ENCODE measurements at places on chromosomes 11 and 22.

DNA sequence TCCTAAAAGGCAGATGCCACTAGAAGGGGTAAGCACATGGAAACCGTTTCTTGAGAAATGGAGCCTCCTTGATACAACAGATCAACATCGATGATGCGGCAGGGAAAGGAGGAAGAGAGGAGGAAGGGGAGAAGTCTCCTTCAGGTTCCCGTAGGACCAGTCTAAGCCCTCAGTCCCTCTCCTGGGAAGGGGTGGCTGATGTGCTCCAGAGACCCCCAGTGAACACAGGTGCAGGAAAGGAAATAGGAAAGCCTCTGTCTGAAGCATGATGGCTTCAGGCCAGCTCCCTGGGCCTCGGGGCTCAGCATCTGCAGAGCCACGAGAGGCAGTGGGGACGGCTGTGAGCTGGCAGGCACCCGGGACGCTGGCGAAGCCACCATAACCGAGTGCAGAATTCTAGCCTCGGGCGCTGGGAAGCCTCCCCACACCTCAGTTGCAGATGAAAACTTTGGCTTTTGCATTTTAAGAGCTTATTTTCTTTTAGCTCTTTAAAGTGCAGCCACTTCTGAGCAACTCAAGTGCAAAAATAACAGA lies 1.8 kb downstream of the SPATA19 start:
- DNase-seq: no peak

DNA sequence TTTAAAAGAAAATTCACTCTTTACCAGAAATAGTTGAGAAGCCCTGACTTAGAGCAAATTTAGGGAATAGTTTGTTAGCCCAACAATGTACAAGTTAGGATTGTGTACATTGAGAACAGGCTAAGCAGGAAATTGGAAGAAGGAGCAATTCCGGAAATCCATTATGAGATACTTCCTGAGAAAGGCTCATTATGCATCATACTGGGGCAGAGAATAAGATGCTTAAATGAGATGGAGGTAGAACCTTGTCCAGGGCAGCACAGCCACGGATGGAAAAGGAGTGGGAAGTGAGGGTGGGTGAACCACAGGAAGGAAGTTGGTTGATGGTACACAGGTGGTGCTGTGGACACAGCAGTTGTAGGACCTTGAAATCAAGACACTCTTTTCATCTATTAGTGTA lies 180.2 kb downstream of the PGR start:
- DNase-seq: no peak

GRCh38 chr22:50540381-50540780 lies 5.3 kb upstream of the KLHDC7B start:
- no peak for DNase-seq

DNA sequence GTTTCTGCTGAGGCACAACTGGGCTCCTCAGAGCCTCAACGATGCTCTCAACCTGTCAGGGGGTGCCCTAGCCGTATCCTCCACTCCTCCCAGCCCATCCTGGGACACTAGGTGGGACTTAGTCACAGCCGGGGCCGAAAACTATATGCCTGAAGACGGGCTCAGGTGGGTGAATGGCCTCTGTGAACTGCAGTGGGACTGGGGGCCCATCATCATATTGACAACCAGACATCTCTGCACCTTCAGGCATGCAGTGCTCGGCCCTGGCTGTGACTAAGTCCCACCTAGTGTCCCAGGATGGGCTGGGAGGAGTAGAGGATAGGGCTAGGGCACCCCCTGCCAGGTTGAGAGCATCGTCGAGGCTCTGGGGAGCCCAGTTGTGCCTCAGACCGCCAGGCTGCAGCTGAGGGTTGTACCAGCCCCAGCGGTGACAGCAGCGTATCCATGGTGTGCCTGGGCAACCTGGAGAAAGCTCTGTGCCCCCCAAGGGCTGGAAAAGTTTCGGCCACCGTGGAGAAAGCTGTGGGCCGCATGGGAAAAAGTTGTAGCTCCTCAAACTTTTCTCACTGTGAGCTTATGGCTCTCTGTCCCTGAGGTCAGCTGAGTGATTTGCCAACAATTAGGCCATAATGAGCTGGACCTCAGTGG lies 88.9 kb downstream of the RRM1 start:
- DNase-seq: no peak

- no peak for DNase-seq
These were observed 136.0 kb downstream of the C11orf58 start for GRCh38 chr11:16874275-16874975.

DNA sequence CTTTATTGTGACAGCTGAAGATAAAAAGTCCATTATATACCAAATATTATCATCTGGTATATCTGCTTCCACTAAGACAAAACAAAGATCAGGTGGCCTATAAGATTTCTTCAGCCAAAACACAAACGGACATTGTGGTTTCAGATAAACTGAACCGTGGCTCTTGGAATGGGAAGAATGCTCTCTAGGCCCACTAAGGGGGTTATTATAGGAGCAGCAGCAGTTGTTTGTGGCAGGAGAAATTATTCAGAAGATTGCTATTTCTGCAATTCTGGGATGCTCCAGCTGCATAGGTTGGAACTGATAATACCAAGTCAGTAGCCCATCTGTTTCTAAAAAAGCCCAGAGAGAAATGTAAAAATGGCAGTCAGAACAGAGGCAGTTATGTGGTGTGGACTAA lies 145.3 kb downstream of the NCAM1 start:
- DNase-seq: no peak

DNA sequence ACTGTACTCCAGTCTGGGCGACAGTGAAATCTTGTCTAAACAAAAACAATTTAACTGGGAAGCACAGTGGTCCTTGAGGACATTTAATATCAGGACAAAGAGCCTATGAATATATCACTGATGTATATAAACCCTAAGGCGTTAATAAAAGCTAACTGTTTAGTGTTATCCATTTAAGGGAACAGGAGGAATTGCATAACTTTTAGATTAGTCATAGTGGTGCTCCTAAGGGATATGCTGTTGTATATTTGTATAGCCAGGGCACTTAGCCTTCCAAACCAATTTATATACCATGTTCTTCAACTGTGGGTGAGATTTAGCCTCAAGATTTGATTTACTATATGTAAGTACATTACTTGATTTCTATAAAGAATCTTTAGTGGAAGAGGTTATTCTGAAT lies 3.0 kb upstream of the CHEK1 start:
- no peak for DNase-seq

DNA sequence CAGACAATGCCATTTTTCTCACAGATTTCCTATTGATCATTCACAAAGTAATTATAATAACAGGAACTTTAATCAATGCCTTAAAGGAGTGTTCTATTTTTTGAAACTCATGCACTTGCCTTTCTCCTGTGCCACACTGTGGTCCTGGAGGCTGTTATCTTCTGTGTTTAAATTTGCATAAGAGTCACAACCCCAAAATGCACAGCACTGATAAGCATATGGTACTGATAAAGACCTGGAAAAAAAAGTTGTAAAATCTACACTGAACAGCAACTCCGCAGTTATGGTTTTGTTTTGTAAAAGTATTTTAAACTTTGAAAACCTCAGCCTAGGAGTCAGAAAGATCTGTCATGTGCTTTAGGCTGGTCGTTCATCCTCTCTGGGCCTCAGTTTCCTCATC lies 9.1 kb upstream of the CCDC34 start:
- DNase-seq: no peak

GRCh38 chr22:36795633-36796032 lies 19.7 kb upstream of the IFT27 start:
- DNase-seq: no peak

DNA sequence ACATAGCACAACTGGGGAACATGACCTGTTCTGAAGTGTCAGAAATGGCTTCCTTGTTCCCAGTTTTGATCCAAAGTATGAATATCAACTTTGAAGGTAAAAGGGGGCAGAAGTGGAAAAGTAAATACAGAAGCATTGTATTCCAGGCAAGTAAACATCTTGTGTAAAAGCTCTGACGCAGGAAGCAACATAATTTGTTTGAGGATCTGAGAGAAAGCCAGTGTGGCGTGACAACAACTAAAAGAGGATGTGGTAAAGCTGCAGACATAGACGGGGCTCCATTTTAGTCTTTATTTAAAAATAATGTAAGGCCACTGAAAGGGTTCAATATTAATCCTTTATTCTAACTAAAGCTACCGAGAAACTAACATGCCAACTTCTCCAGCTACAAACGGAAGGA lies 310.2 kb downstream of the DLG2 start:
- no peak for DNase-seq

DNA sequence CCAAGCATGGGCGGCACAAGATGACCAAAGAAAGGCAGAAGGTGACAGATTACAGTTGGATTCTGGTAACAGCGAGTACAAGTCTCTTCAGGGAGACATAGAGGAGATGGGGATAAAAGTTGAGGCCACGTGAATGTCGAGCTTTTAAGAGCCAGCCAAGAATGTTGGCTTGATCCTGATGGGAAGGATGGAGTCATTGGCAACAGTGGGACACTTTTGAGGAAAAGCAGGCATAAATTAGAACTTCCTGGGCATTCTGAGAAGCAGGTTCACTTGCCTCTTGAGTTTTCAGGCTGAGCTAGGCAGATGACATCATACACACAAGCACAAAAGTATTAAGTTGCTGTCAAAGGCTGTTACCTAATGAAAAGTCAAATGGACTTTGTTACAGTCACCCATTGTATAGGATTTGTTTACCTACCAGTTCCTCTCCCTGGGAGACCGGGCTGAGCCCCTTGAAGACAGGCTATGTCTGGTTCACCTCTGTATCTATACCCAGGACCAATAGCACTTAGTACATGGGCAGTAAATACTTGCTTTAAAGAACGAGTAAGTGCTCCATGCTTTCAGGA lies 41.1 kb downstream of the TNRC6B start:
- no peak for DNase-seq

DNA sequence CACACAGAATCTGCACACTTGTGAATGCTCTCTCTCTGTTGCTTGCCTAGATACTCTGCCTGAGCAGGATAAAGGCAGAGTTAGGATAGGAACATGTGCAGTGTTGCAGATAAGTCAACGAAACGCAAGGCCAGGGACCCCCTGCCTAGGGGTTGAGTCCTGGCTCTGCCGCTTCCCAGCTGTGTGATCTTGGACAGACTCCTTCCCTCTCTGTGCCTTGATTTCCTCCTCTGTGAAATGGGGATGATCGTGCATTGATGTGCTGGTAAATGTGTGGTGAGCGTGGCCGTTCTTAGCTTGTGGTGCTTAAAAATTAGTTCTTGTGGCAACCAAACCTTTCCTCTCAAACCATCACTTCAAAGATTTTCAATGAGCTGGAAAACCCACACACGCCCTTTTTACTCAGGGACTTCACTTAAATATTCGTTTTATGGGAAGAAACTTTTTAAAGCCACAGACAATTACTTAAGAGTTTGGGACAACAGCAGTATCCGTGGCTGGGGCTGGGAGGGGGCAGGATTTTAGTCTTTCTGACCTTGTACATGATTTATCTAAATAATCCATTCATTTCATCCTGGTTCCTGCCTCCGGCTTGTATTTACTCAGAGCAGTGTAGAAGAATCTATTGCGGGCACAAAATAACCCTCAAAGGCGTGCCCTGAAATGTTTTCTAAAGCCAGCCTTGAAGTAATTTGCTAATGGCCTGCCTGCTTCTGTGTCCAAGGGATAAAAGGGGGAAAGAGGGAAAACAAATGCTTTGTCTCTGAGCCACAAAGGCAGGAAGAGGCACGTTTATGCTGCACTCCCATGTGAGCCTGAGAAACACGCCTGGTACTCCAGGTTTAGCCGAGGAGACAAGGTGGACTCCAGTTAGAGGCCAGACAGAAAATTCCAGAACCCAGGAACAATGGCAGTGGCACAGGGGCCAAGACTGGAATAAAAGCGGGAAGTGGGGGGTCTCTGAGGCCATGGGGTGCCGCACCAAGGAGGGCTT lies 85.0 kb upstream of the CRYBB3 start:
- DNase-seq: no peak

GRCh38 chr22:48357196-48357595 lies 1470.5 kb downstream of the BRD1 start:
- DNase-seq: no peak

- DNase-seq: no peak
These were observed 48.0 kb downstream of the MYO7A start for GRCh38 chr11:77175869-77176539.

DNA sequence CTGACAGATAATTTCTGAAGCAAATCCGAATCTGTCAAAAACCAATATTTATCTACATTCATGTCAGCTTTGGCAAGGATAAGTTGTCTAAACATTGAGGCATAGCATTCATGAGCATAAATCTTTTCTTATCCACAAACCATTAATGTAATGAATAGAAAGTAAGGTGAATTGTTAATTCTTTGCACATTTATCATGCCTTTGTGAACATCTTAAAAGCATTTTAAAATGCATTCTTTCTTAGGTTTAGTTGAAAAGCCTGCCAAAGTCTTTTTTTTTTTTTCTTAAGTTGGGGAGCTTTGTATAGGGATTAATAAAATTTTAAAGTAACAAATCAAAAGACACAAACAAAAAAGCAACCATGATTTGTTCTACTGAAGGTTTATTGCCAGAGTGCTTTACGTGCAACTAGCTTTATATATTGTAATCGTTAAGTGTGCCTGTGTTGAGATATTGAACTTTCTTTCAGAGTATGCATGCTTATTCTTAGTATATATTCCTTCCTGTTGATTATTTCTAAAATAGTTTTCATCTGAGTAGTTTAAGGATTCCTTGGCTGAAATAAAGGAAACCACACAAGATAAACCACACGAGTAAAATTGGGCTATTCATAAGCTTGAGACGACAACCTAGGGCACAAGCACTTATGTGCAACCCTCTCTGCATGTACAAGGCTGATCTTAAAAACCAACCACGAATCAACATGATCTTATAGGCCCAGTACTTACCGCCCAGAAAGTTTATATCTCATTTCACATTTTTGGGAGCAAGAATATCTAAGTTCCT lies 1110.9 kb upstream of the CNTN5 start:
- no peak for DNase-seq

DNA sequence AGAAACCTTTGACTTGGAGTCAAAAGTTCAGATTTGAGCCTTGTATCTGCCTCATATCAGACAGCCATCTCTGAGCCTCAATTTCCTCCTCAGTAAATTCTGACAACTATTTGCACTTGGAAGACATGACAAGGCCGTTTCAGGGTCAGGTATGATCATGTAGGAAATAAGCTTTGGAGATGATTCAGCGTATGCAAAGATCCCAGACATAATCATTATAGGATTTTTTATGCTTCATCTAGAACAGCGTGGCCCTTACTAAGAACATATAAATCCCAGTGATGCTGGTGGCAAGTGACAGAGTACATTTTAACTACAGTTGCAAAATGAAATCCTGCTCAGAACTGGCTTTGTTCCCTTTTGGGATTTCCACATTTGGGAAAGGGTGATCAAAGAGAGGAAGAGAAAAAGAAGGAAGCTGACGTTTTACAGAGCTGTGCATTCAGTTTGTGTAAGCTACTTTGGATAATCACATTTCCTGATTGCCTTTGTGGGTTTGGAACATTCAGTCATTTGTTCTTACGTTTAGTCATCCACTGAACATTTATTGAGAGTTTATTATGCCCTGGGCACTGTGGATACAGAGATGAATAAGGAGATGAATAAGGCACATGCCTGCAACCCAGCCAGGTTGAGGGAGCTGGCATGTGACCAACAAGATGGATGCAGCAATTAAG lies 81.9 kb upstream of the HEPHL1 start:
- no peak for DNase-seq

- no peak for DNase-seq
These were observed 456.8 kb downstream of the MIAT start for GRCh38 chr22:27114186-27114585.
